Sigmoid colon (tissue), 7 donors: ENCODE measurements at places on chromosomes 16 and 17. TPM values are rescaled to one million over a fixed set of nuclear protein-coding genes. Genes with fewer than 3 reads are reported as not detected.

DNA sequence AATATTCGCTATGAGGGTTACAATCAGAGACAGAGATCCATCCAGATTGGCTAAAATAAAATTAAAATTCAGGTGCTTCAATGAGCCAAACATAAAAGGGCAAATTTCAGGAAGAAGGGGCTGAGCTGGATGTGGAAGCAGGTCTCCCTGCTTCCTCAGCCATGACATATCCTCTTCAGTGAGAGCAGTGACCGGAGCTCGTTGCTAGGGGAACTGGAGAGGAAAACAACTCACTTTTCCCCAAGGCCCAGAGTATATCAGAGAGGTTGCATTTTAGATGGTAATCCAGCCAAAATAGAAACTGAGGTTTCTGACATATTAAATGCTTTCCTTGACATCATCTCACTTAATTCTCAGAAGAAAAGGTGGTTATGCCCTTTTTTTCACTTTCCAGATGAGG, 503.5 kb downstream of the HS3ST4 start:
- DNase-seq = no peak

DNA sequence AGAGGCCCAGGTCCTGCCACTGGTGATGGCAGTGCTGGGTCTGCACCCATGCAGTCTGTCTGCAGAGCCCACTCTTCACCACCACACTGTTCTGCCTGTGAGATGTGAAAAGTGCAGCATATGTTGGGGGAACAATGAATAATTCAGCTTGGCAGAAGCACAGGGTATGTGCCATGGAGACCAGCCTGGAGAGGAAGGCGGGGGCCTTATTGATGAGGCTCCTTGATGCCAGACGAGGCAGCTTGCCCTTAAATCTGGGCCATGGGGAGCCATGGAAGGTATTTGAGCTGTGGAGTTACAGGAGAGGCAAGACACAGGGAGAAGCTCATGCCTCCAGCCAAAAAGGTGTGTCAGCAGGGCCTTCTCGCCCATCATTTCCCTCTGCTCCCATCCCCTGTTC, 124.7 kb downstream of the C16orf78 start:
- DNase-seq = no peak

The HGS gene
- 44.8 TPM for total RNA-seq

The CLDN7 gene
- 1.1 TPM for total RNA-seq

The NR1D1 gene
- total RNA-seq = 12.2 TPM
